ENCODE measurements at places on chromosomes 7 and 10.

- DNase-seq: no peak
These were observed 1142.3 kb upstream of the CELF2 start for GRCh38 chr10:9875353-9875752.

DNA sequence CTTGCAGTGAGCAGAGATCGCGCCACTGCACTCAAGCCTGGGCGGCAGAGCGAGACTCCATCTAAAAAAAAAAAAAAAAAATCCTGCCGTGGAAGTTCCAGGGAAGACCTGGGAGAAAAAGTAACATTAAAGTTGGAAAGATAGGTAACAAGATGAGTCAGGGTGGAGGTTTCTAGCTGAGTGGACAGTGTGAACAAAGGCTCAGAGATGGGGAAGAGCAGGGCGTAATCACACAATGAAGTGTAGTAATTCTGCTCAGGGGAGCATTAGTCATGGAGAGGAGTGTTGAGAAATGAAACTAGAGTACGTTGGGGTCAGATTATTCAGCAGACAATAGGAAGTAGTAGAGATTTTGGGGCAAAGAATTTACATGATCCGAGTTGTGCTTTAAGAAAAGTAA is 21.6 kb upstream of the WASL start:
- DNase-seq: no peak

DNA sequence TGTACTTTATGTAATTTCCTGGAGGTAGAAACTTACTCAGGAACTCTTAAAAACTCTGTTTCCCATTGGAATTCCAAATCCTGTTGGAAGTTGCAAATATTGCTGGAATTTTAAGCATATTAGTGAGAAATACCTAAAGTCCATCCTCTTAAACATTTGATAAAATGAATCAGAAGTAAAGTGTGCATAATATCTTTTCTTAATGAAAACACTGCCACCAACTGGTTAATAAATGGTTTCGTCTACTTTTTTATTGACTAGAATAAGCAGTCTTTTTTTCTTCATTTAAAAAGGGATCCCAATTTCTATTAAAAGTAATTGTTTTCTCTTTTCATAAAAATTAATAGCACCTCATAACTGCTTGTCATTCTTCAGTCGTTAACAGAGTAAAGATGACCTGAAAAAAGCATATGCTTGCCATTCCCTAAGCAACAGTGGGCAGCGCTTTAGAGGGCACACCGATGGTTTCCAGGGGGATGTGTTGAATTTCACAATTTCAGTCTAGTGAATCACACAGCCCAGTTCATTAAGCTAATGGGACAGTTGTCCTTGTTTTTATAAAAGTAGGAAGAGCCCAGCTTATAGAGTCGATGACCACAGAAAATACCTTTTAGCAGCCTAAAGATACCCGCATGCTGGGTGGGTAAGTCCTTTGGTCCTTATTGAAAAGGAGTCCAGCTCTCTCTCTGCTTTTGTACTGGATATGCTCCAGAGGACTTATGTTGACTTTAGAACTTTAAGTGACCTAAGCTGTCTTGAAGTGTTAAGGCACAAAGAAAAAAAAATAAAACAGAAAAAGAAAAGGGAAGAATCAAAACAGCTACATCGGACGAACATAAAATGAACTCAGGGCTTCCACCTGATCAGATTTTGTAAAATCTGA is 28.5 kb downstream of the NPS start:
- DNase-seq: no peak

- DNase-seq: no peak
These were observed 490.9 kb downstream of the ZWINT start for GRCh38 chr10:55870186-55870585.

DNA sequence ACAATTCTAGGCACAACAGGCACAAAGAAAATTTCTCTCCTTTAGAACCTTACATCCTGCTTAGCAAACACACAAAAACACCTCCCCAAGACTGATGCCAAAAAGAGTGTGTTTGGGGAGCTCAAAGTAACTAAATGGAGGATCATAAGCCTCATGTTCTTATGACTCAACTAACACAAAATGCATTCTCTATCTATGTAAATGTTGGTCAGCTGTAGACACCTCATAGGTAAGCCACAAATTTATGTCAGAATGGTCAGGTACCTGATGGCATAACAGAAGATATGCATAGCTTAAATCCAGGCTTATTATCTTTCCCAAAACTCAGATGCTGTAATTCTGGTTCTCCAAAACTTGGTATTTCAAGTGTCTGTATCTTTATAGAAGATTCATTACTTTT is 315.1 kb downstream of the C7orf25 start:
- DNase-seq: no peak

DNA sequence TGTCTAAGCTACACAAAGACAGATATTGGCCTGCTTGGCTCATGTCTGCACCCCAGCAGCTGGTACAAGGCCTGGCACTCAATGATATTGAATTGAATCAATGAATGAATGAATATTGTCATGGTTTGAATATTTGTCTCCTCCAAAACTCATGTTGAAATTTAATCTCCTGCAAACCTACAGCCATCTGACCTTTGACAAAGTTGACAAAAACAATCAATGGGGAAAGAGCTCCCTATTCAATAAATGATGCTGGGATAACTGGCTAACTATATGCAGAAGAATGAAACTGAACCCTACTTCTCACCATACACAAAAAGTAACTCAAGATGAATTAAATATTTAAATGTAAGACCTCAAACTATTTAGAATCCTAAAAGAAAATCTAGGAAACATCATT is 144.7 kb downstream of the CYP26A1 start:
- DNase-seq: no peak

DNA sequence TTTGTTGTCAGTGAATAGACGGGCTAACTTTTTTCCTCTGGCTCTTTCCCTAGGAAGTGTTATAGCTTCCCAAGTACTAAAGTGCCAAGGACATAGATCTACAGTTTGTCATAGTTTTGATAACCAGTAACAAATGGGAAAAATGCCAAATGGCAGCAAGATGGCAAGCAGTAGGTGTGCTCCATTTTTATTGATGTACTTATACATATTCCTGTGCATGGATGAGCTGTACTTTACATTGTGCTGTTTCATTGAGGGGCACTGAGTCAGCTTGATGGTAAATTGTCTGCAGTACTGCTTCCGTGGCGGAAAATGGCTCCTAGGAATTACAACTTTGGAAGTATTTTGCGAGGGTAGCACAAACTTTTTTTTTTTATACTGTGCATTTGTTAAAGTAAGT is 7.1 kb downstream of the ADAM22 start:
- DNase-seq: no peak

GRCh38 chr10:30803892-30804322 is 174.4 kb upstream of the LYZL2 start:
- DNase-seq: no peak

DNA sequence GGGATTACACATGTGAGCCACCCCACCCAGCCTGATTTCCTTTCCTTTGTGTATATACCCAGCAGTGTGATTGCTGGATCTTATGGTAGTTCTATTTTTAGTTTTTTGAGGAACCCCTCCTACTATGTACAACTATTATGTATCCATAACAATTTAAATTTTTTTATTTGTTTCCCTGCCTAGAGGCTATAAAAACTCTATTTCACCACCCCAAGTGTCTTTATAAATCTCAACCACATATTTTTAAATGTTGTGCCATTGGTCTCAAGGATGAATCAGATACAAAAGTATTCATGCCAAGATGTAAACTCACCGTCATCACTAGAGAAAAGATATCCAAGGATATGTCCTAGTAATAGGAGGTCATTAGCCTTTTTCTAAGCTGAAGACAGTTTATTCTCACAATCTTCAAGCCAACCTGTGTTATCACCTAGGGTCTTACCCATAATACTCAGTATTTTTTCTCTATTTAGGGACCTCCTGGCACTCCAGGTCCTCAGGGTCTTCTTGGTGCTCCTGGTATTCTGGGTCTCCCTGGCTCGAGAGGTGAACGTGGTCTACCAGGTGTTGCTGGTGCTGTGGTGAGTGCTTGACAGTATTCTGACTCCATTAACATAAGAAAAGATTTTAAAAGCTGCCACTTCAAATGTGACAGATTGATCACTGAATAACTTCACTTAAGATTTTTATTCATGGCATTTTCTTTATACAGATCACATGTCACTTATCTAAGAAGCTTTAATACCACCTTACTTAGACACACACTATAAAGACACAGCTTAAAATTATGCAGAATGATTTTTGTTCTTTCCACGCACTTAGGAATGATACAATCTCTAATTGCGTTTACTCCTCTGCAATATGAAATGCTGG is 29.4 kb downstream of the COL1A2 start:
- DNase-seq: no peak

- no peak for DNase-seq
These were observed 444.0 kb upstream of the MGMT start for GRCh38 chr10:129023082-129023481.

GRCh38 chr10:3893901-3894563 is 109.0 kb upstream of the KLF6 start:
- DNase-seq: no peak

DNA sequence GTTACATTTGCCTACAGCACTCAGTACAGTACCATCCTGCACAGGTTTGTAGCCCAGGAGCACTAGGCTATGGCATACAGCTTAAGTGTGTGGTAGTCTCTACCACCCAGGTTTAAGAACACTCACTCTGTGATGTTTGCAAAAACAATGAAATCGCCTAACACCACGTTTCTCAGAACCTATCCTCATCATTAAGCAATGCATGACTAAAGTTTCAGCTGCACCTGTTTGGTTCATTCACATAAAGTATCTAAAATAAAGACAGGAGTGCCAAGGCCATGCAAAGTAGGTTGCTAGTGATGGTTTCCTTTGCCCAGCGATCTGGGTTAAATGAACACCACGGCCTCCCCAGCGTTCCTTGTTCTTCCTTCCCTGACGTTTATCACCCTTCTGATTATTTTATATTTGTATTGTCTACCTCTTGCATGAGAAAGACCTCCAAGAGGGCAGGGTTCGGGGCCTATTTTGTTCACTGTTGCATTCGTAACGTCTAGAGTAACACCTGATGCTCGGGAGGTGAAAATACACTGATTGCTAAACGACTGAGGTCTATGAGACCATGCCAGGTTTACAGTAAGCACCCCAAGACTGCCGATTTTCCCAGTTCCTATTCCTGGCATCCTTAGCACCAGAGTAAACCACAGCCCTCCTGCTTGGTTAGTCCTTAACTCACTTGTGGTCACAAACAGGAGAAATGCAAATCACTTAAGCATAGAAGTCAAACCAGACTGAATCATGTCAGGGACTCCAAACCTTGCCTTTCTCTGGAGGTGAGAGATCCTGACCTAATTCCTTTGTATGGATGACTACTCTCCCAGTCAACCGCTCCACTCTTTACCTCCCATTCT is 204.1 kb upstream of the NFE2L3 start:
- DNase-seq: no peak

DNA sequence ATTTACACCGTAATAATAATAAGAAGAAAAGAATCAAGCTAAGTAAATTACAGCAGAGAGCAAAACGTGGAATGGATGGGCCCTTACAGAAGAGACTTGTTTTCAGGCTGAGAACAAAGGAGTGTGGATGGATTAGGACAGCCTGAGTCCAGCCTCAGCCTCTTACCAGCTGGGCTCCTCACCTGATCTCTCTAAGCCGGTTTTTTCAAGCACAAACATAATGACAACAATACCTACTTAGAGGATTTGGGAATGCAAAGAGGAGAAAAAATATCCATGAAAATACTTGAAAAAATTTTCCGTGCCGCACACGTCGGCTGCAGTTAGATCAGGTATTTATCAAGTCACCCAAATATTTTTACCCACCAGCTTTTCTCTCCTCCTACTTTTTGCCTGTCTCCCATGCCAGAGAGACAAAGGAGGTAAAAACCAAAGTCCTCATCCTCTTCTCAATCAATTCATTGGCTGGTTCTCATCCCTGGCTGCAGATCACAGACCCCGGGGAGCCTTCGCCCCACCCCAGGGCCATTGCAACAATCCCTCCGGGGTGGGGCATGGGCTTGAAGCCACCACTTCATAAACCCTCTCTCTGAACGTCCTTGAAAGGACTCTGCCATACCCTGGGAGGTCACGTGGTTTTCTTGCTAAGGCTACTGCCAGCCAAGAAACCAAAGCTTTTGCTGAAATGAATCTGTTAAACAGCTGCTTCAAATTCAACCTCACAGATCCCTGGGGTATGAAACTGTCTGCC is 29.7 kb upstream of the GTF2I start:
- DNase-seq: no peak

DNA sequence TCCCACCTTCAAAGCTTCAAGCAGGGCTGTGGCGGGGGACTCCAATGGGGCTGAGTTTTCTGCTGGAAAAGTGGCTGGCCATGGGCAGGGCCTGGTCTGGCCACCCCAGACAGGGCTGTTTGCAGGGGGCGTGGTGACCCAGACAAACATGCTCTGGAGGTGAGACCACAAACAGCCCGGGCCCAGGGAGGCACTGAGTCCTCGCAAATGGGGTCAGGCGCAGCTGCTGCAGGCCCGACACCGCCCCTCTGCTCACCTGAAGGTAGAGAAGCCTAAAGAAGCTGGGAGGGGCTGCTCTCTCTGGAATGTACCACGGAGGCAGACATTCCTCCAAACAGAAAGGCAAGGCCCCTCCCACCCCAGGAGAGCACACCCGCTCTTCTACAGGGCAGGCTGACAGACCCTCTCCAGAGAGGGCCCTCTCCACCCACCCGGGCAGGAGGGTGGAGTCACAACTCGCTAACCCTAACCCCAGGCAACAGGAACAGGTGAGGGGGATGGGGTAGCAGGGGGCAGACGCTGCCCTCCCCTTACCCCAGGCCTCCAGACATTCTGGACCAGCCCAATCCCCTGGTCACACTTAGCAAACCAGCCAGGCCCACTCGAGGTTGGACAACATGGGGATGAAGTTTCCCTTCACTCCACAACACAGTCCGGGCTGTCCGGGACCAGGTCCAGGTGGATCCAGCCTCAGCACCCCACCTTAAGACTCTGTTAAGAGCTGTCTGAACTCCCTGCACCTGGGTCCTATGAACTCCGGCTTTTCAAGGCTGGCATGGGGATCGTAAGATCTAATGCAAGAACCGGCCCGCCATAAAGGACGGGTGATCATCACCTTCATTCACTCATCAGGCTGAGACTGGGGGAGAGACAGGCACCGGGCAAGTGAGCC is 32.3 kb downstream of the OAT start:
- DNase-seq: no peak

DNA sequence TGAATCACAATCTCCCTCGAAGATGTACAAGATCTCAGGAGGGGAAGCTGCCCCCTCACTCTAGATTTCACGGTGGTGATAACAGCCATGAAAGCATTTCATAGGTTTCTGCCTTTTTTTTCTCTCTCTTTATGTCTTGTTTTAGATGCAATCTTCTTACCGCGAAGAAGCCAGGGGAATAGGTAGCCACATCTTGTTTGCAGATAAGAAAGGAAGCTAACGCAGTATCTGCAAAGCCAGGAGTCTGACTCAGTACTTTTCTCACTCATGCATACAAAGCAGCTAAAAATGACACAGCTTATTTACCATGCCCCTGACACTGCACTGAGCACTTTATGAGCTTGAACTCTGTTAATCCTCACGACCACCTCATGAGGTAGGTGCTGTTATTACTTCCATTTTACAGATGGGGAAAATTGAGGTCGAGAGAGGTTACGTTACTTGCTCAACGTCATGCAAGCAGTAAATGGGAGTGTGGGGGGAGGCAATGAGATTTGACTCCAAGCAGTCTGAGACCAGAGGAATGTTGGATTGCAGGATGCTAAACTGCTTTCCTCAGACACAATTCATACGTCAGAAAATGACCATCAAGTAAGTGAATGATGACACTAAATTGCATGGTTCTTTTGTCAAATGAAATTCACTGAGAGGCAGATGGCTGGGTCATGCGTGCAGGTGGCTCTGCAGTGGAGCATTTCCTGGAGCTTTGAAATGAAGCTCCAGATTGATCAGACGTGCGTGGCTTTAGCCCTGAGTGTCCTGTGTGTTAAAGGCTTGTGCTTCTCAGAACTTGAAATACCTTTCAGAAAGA is 3.3 kb downstream of the MAP3K8 start:
- DNase-seq: no peak

All from stimulated activated CD8-positive, alpha-beta memory T cell treated with anti-CD3 and anti-CD28 coated beads, Interleukin-15, amount 100 ng/mL, for 1 hour (primary cell).